ENCODE measurements at places on chromosomes 16 and 17.

DNA sequence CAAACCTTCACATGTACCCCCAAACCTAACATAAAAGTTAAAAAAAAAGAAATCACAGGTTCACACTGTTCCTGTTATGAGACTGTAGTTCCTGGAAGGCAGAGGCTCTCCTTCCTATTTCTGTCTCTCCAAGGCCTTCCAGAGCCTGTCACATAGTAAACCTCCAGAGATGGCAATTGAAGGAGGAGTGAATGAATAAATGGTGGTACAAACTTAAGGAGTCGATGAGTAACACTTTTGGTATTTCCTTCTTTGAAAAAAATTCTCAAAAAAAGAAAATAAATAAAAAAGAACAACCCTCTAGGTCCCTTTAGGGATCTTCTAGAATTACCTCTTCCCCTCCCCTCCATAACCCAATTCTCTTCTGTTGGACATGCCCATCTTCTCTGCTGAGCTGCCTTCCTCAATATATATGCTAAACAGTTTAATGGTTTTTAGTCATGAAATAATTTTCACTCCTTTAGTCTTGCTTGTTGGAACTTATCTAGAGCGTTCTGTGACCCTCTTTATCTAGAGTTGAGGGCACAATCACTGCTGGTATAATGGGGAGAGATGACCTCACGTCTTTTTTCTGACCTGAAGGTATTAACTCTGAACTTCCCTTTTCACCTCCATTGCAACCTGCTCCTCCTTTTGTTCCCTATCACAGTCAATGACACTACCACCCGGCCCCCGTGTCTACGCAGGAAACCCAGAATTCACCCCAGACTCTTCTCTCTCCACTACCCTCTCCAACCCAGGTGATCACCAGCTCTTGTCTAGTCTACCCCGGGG, 1.7 kb upstream of the TAF15 start:
- DNase-seq, result no peak

DNA sequence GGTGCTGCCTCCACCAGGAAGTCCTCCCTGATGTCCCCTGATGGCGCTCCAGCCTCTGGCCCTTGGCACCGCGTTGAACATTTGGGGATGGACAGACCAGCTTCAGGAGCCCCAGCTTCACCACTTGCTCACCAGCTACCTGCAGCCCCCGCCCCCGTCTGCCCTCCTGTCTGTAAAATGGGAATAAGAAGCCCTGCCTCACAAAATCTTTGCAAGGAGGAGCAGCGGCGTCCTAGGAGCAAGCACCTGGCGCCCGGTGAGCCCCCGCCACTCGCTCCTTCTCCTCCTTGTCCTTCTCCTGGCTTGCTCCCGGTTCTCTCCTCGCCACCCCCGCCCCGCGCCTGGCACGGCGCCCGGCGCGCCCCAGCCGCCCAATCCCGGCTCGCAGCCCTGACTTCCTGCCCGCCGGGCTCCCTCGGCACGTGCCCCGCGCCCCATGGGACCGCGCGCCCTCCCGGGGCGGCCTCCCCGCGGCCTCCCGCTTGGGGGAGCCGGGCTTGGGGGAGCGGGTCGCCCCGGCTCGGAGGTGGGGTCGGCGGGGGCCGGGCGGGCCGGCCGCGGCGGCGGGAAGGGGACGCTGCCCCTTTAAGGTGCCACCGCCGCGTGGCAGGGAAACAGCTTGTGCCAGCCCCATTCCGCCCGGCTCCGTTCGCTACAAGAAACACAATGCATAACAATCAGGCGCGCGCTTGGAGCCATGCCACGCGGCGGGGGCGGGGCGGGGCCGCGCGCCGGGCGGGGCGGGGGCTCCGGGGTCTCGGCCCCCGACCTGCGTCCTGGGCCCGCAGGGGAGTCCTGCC, 9.1 kb upstream of the PPP1R1B start:
- DNase-seq, result peak; percentile 49

DNA sequence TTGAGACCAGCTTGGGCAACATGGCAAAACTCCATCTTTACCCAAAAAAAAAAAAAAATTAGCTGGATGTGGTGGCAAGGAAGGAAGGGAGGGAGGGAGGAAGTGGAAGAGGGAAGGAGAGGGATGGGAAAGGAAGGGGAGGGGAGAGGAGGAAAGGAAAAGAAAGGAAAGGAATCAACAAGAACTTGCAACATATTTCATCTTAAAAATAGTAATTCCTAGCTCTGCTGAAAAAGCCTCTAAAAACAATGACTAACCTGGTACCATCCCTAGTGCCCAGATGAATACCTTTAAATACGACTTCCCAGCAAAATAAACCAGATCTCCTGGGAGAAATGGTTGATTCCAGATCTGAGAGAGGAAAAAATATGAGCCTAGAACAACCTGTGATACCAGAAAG, 27.1 kb upstream of the MNT start:
- DNase-seq, result no peak

DNA sequence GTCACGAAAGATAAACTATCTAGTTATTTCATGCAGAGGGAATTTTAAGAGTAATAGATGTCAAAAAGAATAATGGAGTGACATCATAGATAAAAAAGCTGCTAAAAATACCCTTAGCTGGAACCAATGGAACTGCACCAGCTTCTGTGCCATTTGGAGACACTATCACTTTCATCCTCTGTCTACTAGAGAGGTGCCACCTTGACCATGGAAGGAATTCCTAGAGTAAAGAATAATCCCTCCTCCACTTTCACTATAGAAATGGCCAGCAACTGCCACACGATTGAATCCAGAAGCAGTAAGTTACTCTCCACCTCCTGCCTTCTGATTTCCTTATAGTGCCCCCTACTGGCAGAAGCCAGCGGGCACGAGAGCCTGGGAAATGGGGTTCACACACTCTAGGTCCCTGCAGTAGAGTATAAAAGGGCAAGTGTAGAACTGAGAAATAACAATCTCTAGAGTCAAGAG, 2.8 kb upstream of the ALDH3A2 start:
- DNase-seq, result peak; percentile 26

- DNase-seq, result peak; percentile 21
These were observed 259.0 kb downstream of the XYLT1 start for GRCh38 chr16:17211797-17212196.

DNA sequence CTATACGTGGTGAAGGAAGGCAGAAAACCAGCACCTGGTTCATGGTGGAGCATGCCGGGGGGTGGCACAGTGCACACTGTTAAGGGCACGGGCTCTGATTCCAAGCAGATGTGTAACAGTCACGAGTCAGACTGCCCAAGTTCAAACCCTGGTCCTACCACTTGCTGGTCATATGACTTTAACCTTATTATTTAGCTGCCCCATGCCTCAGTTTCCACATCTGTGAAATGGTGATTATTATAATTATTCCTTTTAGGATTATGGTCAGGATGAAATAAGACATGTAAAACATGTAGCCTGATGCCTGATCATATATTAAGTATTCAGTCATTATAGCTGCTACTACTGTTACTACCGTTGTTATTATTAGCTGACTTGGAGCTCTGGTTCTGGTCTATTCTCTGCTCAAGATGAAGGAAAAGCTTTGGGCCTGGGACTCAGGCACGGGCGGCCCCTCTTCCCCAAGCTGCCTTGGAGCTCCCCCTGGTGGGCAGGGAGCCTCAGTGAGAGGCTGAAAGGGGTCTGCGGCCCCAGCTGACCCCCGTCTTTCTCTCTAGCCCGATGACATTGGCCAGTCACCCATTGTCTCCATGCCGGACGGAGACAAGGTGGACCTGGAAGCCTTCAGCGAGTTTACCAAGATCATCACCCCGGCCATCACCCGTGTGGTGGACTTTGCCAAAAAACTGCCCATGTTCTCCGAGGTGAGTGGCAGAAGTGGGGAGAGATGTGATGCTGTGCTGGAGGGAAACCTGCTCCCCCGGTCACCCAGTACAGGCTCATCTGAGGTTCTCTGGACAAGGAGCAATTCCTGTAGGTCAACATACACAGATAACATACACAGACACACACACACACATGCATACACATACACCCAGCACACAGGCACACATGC, 14.0 kb downstream of the NR1D1 start:
- DNase-seq, result peak; percentile 38

GRCh38 chr17:77933777-77934398, 24.6 kb upstream of the TNRC6C start:
- no peak for DNase-seq

GRCh38 chr16:72764015-72764654, 283.8 kb downstream of the ZFHX3 start:
- DNase-seq, result no peak

DNA sequence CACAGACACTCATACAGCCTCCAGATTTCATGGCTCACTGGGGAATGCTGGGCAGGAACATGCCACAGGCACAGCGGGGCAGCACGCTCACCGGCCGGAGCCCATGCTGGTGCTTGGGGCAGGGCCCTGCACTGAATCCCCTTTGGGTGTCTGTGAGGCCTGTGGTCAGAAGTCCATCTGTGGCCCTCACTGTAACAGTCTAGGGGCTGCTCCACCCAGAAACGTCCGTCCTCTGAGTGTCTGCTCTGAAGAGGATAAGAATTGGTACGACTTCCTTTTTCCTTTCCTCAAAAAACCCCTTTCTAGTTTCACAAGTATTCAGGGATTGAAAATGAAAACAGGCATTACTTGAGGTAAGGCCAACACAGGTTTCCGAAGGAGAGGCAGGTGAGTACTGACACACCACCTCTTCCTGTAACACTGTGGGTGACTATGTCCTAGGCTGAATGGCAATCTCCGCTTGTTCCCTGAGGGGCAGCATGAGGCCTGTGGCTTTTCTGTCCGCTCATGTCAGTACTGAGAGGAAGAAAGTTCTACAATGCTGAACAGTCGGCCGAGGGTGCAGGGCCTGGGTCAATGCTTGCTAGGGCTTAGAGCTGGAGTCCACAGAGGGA, 42.5 kb downstream of the TMEM11 start:
- DNase-seq, result no peak

DNA sequence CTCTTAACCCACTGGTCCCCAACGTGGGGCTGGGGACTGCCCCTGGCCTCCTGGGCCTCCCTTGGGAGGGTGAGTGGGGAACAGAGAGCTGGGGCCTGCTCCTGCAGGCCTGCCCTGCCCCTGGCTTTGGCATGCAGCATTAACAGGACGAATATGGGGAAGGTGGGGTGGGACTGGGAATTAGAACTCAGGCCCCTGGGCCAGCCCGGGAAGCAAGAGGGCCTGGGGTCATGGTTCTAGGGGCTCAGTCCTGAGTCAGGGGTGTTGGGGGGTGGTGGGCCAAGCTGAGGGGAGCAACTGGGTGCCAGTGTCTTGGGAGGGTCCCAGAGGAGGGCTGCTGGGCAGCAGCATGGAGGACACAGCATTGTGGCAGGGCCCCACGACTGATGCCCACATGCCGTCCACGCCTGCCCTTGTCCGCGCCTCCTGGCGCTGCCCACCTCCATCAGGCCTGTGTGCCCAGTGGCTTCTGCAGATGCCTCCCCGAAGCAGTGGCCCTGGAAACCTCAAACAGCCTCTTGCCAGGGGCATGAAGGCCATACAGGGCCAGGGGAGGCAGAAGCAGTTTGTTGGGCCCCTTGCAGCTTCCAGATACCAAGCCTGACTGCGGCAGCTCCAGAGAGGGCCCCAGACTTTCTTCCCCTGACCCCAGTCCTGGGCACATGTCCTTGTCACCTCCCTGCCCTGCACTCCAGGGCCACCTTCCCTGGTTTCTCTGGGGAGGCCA, 4.8 kb downstream of the MAP2K3 start:
- DNase-seq, result no peak

DNA sequence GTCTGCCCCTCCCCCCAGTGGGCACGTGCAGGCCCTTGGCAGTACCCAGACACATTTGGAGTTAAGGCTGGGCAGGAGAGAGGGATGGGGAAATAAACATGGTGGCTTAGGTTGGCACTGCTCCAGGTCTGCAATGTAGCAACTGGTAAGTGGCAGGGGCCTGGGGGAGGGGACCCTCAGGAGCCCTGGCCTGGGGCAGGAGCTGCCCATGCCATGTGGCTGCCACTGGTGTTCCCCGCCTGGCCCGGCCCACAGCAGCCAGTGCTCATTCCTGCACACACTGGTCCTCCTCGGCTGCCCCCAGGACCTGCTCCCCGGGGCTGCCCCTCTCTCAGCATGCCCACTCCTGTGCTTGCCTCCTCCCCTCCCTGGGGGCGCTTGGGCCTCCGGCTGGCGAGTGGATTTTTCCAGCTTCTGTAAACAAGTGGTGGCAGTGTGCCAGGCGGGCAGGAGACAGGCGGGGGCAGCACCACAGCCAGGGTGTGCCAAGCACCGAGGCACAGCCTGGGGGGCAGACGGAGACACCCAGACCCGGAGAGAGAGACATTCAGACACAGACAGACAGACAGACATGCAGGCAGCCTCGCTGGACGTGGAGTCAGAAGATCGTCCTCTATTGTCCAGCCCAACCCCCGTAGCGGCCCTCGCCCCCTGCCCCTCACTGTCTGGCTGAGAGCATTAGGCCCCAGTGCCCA, 9.4 kb downstream of the THRA start:
- no peak for DNase-seq

DNA sequence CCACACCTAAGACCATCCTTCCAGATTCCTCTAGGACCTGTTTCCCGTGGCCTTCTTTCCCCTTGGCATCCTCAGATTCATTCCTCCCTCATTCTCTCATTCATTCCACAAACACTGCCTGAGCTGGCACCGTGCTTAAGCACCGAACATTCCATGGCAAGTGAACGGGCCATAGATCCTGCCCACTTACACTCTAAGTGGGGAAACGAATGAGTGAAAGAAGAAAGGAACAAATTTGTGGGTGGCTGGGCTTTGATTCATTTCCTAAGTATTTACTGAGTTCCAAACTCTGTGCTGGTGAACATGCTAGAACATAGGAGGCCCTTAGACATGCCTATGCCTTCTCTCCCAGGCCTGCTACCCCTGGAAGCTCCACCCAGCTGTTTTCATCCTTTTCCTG, 30.0 kb downstream of the SRCIN1 start:
- DNase-seq, result no peak

DNA sequence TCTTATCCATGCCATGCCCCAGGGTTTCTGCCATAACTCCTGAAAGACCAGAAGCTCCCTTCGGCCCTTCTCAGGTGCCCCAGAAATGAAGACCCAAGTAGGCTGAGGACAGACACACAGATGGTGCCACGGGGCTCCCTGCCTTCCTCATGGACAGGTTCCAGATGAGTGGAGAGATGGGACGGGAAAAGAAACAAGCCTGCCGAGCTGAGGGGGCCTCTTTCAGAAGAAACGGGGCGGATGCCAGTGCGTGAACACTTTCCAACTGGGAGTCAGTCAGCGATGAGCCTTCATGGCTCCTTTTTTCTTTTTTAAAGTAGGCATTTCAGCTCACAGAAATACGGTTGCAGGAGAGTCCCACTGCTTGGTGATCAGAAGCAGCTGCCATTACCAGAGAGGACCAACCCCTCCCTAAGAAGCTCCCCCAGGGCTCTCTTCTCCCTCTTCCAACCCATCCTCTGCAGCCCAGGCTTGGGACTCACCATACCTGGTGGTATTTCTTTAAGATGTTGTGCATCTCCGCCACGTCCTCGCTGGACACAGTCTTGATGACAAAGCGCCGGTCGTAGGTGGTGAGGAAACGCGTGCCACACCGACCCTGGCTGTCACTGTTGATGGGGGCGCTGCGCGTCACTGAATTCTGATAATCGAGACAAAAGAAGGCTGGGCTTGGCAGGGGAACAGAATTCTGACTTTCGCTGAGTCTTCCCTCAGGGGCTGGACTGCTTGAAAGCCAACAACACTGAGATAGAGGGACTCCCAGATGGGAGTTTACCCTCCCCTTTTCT, 19.2 kb downstream of the PIP4K2B start:
- DNase-seq, result no peak
